ENCODE measurements at places on chromosomes 6 and 20. TPM values are rescaled to one million over a fixed set of nuclear protein-coding genes. Genes with fewer than 3 reads are reported as not detected.

SAMD10 gene
- total RNA-seq = 1.6 TPM

GRCh38 chr20:36493801-36494114 is 47.6 kb upstream of the MYL9 start:
- no peak for DNase-seq

- DNase-seq = no peak
These were observed 165.4 kb downstream of the GRM4 start for GRCh38 chr6:33980176-33981175.

DNA sequence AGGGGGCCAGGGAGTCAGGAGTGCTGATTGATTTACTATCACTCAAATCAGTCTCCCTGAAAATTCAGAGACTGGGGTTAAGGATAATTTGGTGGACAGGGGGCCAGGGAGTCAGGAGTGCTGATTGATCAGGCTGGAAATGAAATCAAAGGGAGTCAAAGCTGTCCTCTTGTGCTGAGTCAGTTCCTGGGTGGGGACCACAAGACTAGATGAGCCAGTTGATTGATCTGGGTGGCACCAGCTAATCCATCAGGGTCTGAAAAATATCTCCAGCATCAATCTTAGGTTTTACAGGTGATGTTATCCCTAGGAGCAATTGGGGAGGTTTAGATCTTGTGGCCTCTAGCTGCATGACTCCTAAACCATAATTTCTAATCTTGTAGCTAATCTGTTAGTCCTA is 6.1 kb upstream of the AFG1L start:
- no peak for DNase-seq

DNA sequence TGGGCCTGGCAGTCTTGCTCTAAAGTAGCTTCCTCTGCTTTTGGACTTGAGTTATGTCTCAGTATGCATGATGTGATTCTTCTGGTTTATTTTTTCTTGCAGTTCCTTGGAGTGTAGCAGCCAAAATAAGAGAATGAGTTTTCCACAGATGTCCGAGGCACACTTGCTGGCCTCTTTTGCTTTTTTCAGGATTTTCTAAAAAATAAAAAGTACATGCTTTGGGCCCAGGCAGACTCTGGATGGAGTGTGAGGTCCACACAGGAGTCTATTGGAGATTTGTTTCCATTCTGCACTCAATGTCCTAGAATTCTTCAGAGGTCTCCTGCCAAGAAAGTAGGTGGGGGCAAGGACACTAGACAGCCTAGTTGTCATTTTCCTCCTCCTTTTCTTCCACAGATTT is 477.6 kb downstream of the EPM2A start:
- DNase-seq = no peak

GRCh38 chr6:35496036-35496840 is 641 bp downstream of the TEAD3 start:
- DNase-seq = no peak

All from skin of body (tissue), 3 donors.